Lung microvascular endothelial cell (primary cell): ENCODE measurements at places on chromosomes 16 and 17.

DNA sequence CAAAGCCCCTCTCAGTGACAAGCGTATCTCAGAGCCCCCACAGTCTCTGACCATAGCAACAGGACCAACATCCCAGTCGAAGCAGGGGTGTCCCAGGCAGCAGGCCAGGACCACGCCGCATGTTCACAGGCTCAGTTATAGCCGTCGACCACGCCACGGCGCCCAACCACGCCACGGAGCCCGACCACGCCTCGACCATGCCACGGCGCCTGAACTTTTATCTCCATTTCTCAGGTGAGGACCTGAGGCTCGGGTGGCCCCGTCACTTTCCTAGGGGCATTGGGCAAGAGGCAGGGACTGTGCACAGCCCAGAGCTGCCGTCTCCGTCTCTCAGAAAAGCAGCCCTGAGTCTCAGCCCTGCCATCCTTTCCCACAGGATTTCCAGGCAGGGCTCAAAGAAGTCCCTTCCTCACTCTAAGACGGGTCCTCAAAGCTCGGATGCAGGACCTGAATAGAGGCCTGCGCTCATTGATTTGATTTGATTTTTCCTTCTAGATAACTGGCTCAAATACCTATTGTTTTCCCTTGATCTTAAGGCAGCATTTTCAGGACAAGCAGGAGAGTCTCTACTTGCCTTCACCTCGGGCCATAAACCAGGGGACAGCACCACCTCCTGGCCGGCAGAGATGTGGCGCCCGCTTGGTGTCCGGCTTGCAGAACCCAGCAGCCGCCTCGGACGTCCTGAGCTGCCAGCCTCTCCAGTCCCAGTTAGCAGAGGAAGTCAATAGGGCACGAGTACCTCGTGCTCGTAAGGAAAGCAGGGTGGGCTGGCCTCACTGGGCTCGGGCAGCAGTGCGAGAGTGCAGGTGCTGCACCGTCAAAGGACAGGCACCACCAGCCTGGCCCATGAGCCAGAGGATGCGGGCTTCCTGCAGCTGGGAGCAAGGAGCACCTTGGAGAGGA, 38.8 kb downstream of the C16orf95 start:
- DNase-seq, result peak; percentile 83

- no peak for DNase-seq
Observed at GRCh38 chr17:20999841-21000532, 42.8 kb downstream of the USP22 start.

DNA sequence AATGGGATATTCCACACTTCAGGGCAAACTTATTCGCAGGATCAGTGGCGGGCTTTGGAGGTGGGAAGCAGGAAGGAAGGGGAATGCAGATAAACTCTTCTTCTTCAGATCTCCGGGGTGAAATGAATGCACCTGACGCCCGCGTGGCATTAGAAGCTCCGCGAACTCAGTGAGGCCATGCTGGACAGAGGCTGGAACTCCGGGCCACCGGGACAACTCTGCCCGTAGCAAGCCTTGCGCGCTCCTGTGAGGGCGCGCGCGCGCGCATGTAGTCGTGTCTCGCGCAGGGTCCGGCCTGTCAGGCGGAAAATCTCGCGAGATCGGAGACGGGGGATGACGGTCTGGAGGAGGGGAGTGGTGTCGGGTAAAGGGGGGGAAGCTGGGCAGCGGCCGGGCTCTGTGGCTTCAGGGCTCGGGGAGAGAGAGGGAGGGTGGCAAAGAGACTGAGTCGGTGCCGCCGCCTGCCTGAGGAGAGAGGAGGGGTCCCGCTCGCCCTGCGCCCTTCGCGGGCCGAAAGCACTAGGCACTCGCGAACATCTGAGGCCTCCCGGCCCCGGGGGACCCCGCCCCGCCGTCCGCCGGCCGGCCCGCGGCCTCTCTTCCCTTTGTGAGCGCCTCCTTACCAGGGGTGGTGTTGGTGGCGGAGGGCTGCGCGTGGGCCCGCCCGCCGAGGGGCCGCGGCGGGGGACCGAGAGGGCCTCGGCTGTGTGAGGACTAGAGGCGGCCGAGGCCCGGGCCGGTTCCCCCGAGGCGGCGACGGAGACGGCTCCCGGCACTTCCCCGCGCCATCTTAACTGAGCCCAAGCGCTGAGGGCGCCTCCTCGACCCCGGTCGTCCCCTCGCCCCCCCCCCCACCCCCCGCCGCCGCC, at the start of gene TAOK1:
TSS of gene TAOK1 (plus strand) at position 382 of the 869 bp plus-strand sequence. CDS start 61,186 bp downstream, outside the sequence.
- DNase-seq, result peak; percentile 99

DNA sequence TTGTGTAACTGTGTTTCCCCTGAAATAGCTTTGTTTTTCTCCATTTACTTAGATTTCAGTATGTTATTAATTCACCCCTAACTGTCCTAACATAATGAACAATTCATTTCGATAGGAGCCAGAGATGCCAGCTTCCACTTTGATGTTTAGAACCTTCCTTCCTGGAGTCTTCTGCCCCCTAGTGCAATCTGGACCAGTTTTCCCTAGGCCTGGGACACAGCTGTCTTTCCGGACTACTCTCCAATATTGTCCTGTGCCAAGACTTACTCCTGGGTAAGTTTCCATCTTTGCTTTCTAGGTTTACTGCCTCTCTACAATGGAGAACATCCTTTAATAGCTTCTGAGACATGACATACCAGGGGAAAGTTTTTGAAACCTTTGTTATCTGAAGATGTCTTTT, 12.8 kb downstream of the RECQL5 start:
- peak; percentile 88 for DNase-seq

GRCh38 chr17:3710951-3711383, 12.7 kb upstream of the HASPIN start:
- peak; percentile 37 for DNase-seq

DNA sequence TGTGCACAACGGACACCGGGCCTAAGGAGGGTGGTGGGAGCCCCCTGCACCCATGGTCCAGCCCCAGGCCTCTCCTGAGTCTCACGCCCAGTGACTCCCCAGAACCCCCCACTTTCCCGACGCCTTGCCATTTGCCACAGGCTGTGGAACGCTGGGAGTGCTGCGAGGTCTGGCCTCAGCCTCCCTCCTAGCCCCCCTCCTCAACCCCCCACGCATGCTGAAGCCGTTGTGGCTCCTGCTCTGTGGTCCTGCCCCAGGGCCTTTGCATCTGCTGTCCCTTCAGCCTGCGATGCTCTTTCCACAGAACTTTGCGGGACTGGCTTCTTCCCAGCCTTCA, 226.0 kb upstream of the GSE1 start:
- no peak for DNase-seq

- no peak for DNase-seq
Observed at GRCh38 chr16:53445534-53445933, 11.3 kb downstream of the RBL2 start.

DNA sequence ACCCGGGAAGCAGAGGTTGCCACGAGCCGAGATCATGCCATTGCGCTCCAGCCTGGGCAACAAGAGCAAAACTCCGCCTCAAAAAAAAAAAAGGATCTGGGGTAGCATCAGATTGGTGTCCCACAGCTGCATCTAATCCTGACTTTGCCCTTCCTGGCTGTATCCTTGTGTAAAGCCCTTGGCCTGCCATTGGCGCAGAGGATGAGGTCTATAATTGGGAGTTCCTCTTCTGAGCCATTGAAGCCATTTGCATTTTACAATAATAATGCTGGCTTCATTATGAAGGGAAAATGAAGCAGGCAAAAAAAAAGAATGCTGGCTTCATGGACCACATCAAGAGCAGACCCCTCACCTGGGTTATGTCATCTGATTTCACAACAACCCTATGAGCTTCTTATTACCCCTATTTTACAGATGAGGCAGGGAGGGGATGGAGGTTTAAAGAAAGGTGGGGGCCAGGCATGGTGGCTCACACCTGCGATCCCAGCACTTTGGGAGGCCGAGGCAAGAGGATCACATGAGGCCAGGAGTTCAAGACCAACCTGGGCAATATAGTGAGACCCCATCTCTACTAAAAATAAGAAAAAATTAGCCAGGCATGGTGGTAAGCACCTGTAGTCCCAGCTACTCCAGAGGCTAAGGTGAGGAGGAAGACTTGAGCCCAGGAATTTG, 1.2 kb upstream of the LITAFD start:
- DNase-seq, result no peak

- DNase-seq, result peak; percentile 17
Observed at GRCh38 chr17:61009663-61010062, 332.0 kb downstream of the BCAS3 start.

GRCh38 chr16:48492133-48492532, 106.9 kb upstream of the SIAH1 start:
- DNase-seq, result no peak

GRCh38 chr17:42422412-42422957, 571 bp downstream of the CAVIN1 start:
- DNase-seq, result peak; percentile 49

GRCh38 chr16:88342491-88342890, 40.3 kb upstream of the ZNF469 start:
- DNase-seq, result no peak

GRCh38 chr16:48330841-48331192, 54.4 kb downstream of the SIAH1 start:
- no peak for DNase-seq

GRCh38 chr17:50047488-50048126, 8.3 kb upstream of the ITGA3 start:
- no peak for DNase-seq

- no peak for DNase-seq
Observed at GRCh38 chr16:78364556-78364880, 265.1 kb downstream of the WWOX start.

DNA sequence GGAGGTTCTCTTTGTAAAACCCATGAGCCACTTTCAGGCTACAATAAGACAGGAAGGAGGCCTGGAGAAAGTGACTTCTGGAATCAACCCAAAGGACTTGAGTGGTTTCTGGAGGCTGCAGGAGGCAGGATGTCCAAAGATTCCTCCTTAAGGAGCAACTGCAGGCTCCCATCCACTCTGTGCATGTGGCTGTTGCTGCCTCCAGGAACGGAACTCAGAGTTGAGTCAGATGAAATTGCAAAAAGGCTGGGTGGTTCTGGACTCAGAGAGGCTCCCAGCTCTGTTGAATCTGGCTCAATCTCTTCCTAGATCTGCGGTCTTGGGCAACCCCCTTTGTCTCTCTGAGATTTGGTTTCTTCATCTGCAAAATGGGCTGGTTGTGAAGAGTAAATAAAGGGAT, 197.1 kb downstream of the SHISA9 start:
- no peak for DNase-seq

- peak; percentile 44 for DNase-seq
Observed at GRCh38 chr16:12340151-12340733, 363.7 kb downstream of the SNX29 start.

GRCh38 chr16:12829096-12829888, 25.6 kb upstream of the CPPED1 start:
- DNase-seq, result no peak

DNA sequence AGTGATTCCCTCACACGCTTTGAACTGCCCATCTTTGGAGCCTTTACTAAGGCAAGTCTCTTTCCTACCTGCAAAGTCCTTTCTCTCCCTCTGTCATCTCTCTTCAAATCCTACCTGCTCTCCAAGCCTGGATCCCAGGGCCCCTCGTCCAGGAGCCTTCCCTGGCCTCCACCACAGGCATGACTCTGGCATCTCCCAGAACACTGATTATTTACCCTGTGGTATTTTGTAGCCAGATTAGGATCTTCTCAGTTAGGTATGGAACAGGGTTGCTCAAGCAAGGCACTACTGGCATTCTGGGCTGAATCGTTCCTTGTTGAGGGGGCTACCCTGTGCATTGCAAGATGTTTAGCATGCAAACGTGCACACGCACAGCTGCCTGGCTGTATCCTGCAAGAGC, 31.9 kb upstream of the POLR3E start:
- DNase-seq, result no peak

DNA sequence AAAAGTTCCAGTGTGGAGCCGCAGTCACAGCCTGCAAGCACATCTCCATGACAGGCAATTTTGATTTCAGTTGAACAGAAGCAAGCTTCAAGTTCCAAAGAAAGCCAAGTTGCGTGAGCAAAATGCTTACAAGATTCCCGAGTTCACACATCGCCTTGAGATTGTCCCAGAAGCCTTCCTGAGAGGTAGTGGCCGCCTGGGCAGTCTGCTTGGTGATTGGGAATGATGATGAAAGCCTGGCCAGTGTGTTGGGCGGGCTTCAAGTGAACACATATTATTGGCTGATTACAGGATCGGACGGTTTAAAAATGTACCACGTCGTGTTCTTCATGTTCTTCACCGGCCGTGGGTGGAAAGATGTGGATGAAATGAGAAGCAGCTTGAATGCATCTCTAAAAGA, 185.5 kb downstream of the FOXL1 start:
- no peak for DNase-seq

DNA sequence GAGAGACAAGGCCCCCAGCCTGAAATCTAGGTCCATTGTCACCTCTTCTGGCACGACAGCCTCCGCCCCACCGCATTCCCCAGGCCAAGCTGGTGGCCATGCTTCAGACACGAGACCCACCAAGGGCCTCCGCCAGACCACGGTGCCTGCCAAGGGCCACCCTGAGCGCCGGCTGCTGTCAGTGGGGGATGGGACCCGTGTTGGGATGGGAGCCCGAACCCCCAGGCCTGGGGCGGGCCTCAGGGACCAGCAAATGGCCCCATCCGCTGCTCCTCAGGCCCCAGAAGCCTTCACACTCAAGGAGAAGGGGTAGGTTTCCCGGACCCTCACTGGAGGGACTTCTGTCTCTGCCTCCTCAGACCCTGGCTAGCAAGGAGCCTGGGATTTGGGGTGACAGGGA, 1.0 kb downstream of the TEDC2 start:
- no peak for DNase-seq

DNA sequence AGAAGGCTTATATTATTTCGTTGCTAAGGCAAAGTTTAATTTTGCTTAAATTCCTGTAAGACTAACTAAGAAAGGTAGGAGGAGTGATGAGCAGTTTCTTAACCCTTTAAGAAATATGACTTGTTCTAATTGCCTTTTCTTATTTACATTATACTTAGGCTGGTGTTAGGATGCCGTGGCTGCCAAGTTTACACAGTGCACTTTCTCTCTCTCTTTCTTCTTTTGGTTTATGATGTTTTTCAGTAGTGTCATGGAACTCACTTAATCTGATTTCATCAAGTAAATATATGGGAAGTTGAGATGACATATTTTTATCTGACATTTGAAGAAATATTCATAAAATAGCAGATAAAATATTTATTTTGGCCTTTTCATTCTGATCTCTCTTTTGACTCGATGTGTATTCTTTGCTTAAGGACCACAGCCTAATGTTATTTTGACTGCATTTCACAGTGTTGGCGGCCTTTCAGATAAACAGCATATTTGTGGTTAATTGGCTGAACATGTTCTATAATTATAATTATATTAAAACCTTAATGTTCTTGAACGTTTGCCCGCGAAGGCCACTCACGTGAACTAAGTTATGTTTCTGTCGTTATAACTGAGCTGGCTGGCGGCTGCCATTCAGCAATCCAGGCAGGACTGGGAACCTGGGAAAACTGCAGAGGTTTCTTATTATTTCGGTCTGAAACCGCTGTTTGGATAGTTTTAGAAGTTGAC, 191.6 kb downstream of the WWOX start:
- DNase-seq, result no peak
